ENCODE measurements at places on chromosomes 5 and 9.

DNA sequence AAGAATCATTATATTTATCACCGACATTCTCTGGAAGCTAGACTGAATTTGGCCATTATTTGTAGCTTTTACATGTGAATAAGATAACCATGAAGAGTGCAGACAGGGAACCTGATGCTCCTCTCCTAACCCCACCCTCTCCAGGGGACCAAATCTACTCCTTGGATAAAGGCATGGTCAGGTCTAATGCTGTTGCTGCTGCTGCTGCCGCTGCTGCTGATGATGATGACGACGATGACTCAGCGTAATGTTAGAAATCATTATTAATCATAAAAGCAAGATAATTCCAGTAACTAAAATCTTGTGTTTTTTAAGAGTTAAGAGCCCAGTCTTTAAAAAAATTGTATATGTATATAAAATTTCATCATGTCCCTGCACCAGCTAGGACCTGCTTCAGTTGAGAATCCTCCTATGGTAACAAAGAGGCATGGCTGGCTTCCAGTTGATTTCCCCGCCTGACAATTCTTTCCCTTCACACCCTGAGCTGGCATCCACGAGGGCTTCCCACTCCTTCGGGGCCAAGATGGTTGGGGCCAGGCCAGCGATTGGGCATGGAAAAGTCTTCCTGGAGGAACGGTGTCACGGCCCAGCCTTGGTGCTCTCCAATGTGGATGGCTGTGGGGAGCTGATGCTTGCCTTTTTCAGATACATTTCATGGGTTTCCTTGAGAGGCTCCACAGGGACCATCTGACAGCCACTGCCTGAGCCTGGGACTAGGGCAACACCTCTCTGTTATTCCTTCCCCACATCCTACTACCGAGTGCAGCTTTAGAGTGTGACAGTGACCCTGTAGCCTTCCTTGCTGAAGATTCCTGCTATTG, 400.0 kb downstream of the CTNND2 start:
- no peak for DNase-seq

DNA sequence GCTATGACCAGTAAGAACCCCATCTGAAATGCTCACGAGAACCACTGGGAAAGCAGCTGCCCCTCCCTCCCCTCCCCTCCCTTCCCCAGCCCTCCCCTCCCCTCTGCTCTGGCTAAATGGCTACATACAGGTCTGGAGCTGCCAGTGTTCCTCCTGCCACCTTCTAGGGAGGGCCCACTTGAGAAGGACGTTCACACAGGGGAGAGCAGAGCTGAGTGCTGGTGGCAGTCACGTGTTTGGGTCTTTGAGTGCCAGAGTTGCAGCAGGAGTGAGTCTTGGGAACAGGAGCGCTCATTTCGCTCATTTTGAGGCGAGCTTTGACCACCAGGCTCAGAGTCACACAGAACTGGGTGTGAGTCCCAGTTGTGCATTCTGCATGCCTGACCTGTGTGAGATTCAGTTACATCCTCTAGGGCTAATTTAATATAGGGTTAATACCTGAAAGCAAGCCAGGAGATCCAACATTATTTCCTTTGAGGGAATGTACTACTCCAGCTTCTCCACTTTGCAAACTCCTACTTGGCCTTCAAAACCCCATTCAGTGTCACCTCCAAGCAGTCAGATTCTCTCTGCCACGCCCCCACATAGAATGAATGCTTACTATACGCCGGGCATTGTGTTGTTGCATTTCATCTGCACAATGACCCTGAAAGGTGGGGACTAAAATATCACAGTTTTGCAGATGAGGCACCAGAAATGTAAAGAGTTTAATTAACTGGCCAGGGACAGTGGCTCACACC, 25.1 kb downstream of the CPLX2 start:
- peak; percentile 55 for DNase-seq

GRCh38 chr5:167305591-167306213, 985.7 kb upstream of the WWC1 start:
- no peak for DNase-seq

DNA sequence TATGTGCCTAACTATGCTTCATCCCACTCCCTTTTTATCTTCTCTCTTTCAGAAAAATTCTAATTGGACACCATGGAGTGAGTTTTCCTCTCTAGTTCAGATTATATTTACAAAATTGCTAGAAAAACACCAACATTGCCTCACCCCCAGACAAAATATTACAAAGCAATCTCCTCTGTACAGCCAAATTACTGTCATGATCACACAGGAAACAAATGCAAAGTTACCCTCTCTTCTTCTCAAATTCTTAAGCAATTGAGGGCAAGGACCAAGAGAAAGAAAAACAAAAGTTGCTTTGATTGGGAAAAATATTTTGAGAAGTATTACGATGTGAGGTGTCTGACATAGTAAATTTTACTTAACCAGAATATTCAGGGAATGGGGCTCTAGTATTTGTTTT, 30.8 kb upstream of the ABCA1 start:
- DNase-seq: no peak

DNA sequence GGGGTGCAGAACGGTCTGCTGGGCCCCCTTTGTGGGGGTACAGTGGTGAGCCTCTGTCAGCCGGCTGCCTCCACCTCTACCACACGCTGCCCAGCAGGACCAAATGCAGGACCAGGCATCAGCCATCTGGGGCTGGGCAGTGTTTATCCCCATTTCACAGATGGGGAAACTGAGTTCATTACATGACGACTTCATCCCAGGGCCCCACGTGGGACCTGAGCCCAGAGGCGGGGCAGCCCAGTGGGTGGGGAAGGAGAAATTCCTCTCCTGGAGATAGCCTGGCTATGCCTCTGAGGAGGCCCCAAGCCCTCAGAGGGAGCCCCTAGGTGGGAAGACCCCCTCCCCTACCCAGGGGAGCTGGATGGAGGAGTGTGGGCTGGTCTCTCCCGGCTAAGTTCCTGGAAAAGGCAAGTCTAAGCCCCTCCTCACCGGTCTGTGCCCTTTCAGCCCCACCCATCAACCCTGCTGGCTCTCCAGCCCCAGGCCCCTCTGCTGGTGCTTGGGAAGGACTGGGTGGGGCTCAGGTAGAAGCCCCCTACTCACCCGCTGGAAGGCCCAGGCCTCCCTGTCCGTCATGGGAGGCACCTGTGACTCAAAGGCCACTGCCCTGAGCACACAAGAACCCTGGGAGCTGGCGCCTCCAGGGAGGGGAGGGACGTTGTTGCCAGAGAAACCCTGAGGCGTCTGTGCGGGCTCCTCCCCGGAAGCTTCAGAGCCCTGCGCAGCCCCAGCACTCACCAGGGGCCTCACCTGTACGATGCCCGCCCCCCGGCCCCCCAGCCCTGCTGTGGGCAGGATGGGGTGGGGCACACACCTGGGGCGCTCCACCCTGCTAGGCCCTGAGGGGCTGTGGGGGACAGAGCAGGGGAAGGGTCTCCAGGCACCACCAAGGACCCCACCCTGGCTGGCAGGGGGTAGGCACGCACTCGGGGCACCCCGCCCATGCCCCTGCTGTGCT, 7.4 kb upstream of the CCDC187 start:
- peak; percentile 54 for DNase-seq

DNA sequence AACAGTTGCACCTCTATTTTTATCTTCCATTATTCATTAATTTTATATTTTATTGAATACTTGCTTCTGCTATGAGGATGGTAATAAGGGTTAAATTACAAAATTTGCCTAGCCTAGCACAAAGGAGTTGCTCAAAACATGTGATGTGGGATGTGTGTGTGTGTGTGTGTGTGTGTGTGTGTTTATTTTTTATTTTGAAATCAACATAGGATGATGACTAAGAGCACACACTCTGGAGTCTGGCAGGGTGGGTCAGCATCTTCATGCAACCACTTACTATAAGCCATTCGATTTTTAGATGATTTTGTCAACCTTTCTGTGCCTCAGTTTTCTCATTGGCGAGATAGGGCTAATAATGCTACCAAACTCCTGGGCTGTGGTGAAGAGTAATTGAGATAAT, 57.7 kb upstream of the MAMDC2 start:
- no peak for DNase-seq

GRCh38 chr9:84711936-84712335, 42.4 kb downstream of the NTRK2 start:
- DNase-seq: no peak

GRCh38 chr9:29332789-29333188, 1759.5 kb upstream of the C9orf72 start:
- DNase-seq: no peak

DNA sequence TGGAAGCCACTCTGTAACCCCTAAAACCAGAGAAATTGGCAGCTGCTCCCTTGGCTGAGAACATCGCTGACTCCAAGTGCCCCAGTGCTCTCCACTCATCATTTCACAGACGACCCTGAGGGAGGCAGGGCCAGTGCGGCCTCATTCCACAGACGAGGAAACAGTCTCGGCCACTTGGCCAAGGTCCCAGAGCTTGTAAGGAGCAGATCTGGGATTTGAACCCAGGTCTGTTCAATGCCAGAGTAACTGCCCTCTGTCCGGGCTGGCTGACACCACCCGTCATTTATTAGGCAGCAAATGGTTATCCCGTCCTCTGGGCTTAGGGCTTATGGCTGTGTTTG, 19.9 kb upstream of the IER5L start:
- DNase-seq: no peak

GRCh38 chr5:115815006-115815692, 1.3 kb downstream of the CDO1 start:
- no peak for DNase-seq

DNA sequence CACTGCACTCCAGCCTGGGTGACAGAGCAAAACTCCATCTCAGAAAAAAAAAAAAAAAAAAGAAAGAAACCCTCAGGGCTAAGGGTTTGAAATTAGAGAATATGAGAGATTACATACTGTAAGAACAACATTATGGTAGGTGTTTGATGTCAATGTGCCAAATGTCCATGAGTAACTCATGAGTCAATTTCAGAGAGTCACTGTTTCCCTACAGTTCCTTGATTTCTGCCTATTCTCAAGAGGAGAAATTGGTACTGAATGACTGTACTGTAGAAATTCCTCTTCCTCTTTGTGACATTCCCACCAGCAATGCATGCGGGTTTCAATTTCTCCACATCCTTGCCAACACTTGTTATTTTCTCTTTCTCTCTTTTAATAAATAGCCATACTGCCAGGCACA, 35.2 kb downstream of the MARVELD2 start:
- no peak for DNase-seq

GRCh38 chr9:70403618-70404025, 10.8 kb downstream of the KLF9 start:
- DNase-seq: no peak

GRCh38 chr5:2686321-2687124, 65.0 kb downstream of the IRX2 start:
- no peak for DNase-seq

GRCh38 chr5:38433160-38433861, 123.1 kb downstream of the LIFR start:
- no peak for DNase-seq

- no peak for DNase-seq
Observed at GRCh38 chr9:124584631-124585030, 77.4 kb upstream of the NR5A1 start.

DNA sequence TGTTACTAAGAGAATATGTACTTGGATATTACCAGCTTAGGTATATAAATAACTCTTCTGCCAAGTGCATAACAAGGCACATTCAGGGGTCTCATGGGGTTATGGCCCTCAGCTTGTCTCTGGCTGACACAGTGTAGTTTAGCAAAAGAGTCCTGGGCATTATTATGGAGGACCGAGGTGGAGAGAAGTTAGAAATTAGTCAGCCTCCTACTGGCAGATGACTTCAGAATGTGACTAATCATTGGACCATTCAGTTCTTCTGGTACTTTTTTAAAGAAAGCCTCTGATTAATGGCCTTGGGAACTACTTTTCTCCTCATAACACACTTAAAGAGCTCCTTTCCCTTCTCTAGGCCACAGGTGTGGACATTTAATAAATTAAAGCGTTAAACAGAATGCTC, 178.9 kb downstream of the SH3GL2 start:
- no peak for DNase-seq

- no peak for DNase-seq
Observed at GRCh38 chr5:161263191-161263590, 283.3 kb downstream of the GABRB2 start.

- peak; percentile 59 for DNase-seq
Observed at GRCh38 chr5:611731-612486, at the start of gene CEP72. TSS of gene CEP72 (plus strand) at chr5:612340. CDS start at chr5:612362, 22 bp downstream.

GRCh38 chr5:67073045-67073680, 123.4 kb downstream of the CD180 start:
- DNase-seq: no peak

DNA sequence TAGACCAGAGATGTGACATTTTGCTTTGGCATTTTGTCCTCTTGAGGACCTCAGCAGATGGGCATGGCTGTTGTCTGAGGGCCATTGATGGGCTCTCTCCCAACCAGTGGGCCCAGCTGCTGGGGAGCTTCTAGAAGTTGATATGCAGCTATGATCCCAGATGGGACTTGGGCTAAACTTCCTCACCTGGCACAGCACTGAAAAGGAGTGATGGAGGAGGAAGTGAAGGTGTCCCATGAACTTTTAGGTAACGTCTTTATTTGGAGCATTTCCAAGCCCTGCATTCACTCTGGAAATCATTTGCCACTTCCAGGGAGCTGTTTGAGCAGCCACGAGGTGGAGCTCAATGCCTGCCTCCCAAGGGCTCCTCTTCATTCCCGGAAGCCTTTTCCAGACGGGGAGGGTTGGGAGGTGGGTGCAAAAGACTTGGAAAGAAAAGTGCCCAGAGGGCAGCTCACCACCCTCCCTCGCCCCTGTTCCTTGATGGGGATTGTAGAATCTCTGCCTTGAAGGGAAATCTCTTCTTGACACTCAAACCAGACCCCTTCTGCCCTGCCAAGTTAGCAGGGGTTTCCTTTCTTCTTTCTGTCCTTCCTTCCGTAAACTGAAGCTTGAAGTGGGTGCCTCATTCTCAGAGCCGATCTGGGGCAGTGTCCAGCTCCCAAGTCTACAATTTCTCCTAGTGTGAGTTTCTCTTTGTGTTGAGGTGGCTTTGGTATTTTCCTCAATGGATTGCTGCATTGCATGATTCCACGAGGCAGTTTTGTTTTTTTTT, 18.1 kb upstream of the NEUROG1 start:
- no peak for DNase-seq

DNA sequence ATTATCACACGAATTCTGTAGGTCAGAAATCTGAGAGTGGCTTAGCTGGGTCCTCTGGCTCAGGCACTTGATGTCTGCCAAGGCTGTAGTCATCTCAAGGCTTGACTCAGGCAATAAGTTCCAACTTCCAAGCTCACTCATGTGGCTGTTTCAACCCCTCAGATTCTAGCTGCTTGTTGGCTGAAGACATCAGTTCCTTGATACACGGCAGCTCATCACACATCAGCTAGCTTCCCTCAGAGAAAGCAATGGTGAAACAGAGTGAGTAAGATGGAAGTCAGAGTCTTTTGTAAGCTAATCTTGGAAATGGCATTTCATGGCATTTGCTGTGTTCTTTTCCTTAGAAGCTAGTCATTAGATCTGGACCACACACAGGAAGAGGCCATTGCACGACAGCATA, 204.2 kb upstream of the PTGER4 start:
- DNase-seq: no peak

DNA sequence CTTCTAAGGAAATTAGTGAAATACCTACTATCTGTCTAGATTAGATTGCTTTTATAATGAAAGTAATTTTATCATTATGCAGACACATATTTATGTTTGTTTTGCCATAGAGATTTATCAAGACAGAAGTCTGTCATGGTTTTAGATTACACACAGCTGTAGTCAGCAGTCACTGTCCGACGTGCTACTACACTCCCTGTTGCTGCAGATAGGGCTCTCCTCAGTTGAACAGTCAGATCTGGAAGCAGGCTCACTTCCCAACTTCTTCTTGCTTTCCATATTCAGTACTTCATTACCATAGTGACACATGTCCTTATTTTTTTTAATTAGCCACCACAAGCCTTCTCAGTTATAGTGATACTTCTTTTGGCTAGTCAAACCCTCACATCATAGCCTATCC, 329.9 kb upstream of the ITGA1 start:
- no peak for DNase-seq

- DNase-seq: no peak
Observed at GRCh38 chr9:99002706-99003105, 59.0 kb downstream of the COL15A1 start.

Measured in DMS79 (cell line).